ENCODE measurements at places on chromosomes 2 and 18.

DNA sequence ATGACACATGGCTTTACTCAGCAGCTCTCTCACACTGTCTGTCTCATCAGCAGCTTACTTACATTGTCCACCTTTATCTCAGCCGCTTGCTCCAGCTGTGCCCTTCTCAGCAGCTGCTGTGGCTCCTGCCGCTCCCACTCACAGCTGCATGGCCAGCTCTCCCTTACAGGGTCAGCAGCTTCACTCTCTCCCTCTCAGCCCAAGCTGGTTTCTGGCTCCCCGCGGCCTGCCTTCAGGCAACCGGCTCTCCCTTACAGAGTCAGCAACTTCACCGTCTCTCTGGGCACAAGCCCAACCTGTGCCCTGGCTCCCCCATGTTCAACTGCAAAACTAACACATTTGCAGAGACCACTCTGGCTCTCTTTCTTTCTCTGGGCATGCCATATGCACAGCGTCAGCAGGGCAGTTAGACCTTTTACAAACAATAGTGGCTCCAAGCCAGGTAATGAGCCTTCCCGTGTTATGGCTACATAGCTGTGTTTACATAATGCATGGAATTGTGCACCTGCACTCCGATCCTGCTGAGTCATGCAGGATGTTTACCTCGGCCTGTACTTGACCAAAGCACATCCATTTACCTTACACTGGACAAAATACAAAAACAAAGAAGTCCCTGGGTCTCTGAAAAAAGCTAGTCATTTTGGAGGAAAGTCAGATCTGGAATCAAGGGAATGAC, 167.3 kb downstream of the DOK6 start:
- no peak for DNase-seq

GRCh38 chr2:24970483-24971285, 1.1 kb downstream of the DNAJC27 start:
- DNase-seq: no peak

DNA sequence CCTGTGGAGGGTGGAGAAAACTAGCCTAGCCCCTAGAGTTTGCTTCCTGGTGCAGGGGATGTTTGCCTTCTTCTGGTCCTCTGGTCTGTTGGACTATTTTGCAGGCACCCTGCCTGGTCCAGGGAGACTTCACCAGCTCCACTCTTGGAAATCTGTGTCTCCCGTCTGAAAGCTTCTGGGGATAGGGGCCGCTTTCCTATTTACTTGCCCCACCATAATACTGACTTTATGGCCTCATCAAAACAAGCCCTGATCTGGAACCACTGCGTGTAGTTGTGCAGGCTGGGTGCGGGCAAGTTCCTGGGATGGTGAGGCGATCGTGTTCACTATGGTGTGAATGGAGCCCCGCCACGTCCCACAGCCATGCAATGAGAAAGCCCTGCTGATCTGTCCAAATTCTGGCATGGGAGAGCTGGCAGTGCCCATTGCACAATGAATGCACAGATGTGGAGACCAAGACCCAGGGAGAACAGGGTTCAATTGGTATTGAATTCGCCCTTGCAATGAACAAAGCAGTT, 74.3 kb downstream of the DDX1 start:
- no peak for DNase-seq

- DNase-seq: no peak
Observed at GRCh38 chr2:32688541-32688940, 60.7 kb downstream of the TTC27 start.

- DNase-seq: no peak
Observed at GRCh38 chr2:30412047-30412683, 34.9 kb upstream of the LCLAT1 start.

GRCh38 chr2:103875131-103875530, 978.8 kb upstream of the POU3F3 start:
- no peak for DNase-seq

GRCh38 chr2:88651646-88652045, 24.4 kb upstream of the EIF2AK3 start:
- DNase-seq: no peak

DNA sequence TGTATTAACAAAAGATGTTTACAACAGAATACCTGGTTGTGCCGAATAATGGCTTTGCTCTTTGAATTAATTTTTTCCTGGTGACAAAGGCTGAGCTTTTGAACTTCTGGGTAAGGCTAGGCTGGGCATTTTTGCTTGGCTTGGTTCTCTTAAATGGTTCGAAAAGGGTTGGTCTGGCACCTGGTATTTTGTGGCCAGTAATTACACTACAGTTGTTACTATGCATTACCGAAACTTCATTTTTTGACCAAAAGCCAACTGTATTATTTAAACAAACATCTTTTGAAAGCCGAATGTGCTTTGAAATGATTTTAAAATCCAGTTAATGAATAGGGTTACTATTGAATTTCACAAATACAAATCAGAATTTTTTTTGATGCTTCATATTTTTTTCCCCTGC, 19.4 kb upstream of the NFE2L2 start:
- DNase-seq: peak; percentile 24

- no peak for DNase-seq
Observed at GRCh38 chr2:186713691-186714090, 19.8 kb downstream of the FAM171B start.

Data from brain (organoid and tissue), 16 donors.